Activated naive CD4-positive, alpha-beta T cell treated with anti-CD3 and anti-CD28 coated beads, Interleukin-2, amount 50 U/mL, for 72 hours (primary cell): ENCODE measurements at places on chromosomes 12 and 14.

- peak; percentile 41 for DNase-seq
These were observed 58.4 kb downstream of the FAM222A start for GRCh38 chr12:109771746-109772621.

GRCh38 chr12:11958221-11959091 is 112.3 kb upstream of the BCL2L14 start:
- peak; percentile 64 for DNase-seq

DNA sequence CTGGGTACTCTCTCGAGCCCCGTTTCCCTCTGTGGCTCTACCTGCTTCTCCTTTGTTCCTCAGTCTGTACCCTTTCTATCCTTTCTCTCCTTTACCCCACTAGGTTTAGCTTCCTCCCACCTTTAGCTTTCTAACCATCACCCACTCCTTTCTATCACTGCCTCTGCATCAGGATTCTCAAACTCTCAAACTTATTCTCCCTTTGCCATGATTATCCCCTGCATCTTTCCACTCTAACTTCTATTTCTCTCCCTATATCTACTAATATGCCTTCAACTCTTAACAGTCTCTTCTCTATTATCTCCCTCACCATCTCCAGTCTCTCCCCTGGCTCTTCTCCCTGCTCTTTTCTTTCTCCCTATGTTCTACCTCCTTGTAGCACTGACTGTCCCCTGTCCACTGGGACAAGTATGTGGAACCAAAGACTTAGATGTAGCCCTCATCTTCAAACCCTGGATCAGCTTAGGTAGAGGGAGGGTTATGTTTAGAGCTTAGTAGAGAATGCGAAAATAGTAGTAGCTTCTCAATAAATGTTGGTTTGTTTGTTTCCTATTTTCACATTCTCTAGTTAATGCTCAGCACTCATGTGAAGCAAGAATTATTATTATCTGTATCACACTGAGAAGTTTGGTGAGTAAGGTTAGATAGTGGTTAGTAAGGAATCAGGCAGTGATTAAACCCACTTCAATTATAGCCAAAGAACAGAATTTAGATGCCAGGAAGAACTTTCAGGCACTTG is 3.4 kb downstream of the GDF11 start:
- no peak for DNase-seq

DNA sequence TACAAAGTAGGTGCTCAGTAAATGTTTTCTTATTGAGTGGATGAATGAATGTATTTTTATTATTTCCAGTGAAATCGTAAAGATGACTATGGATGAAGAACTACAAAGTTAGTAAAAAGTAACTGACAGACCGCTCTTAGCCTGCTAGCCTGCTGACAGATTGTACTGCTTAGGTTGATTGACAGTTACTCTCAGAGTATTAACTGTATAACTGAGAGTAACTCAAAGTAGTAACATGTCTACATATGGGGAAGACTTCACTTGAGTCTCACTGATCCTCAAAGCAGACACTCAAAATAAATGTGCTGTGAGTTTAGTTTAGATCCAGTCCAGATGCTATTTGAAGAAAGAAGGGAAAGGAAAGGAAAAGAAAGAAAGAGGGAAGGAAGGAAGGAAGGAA is 272.3 kb upstream of the AMIGO2 start:
- no peak for DNase-seq

DNA sequence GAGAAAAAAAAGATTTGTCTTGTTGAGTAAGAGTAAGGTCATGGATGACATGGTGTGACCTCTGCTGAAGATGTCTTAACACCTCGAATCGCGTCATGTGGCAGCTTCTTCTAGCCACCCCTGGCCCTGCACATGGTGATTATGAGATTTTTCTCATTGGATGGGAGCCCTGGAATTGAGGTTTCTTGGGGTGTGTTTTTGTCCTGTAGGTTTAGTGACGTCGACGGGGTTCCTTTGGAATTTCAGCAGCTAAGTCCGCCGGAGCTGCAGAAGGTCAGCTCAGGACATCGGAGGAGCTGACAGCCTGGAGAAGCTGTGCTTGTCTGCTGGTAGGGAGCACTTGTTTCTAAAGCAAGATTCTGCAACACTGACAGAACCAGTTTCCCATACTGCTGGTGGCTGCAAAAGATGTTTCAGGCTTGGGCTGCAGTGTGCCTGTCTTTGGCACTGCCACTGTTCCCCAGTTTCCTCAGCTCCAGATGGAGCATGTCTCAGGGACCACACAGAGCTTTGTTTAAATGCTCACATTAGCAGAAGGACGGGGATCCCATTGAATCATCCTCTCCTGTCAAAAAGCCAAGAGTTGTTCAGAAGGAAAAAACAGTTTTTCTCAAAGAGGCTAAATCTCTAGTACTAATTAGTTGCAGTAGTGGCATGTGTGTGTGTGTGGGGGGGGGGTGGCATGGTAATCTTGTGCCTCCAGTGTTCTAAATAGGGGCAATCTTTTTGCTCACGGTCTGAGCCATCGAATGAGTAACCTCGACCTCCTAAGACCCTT is 5.2 kb upstream of the FOS start:
- DNase-seq = peak; percentile 35
